ENCODE measurements at places on chromosomes 3 and 15.

- DNase-seq, result no peak
Observed at GRCh38 chr3:64824394-64824909, 136.7 kb upstream of the ADAMTS9 start.

DNA sequence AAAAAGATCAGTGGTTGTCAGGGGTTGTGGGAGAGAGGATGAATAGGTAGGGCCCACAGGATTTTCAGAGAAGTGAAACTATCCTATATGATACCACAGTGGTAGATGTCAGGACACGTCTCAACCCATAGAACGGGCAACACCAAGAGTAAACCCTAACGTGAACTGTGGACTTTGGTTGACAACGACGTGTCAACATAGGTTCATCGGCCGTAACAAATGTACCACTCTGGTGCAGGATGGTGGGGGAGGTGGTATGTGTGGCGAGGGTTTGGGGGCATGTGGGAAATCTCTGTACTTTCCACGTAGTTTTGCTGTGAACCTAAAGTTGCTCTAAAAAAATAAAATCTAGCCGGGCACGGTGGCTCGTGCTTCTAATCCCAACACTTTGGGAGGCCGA lies 13.0 kb upstream of the PIGZ start:
- no peak for DNase-seq

- no peak for DNase-seq
Observed at GRCh38 chr15:69496001-69496400, 43.4 kb downstream of the RPLP1 start.

- DNase-seq, result no peak
Observed at GRCh38 chr3:138949445-138950005, 2.5 kb downstream of the FOXL2NB start.

- DNase-seq, result peak; percentile 34
Observed at GRCh38 chr3:66693461-66694031, 192.7 kb upstream of the LRIG1 start.

DNA sequence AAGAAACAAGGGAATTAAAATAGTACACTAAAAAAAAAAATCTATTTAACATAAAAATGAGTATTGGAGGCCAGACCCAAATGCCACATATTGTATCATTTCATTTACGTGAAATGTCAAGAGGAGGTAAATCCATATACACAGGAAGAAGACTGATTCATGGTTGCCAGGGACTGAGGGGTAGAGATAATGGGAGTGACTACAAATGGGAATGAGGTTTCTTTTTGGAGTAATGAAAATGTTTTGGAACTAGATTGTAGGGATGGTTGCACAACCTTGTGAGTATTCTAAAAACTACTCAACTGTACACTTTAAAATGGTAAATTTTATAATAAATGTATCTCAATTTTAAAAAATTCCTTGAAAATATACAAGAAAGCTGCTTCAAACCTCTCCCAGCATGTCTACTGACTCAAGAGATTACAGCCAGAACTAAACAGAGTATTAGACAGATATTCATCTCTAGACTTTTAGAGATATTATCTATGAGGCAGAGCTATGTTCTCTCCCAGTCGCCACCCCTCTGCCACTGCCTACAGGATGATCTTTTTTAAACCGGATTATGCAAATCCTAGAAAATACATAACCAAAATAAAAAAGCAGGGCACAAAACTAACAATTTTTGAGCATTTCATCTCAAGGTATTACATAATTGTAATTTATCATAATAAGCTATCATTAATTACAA lies 6.2 kb downstream of the HLTF start:
- DNase-seq, result no peak

DNA sequence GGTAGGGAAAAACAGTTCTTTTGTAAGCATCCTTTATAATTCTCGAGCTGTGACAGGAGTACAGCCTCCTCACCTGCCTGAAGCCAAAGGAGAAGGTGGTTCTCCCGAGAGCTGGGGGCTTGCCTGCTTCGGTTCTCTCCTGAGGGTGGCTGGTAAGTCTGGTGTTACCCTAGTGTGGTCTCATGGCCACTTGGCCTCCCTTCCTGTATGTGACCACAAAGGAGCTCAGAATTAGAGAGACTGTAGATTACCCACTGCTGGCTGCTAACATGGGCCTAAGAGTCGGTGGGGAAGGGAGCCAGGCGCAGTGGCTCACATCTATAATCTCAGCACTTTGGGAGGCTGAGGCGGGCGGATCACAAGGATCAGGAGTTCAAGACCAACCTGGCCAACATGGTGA lies 12.6 kb downstream of the PDHB start:
- no peak for DNase-seq

GRCh38 chr3:54931182-54931581 lies 3.3 kb upstream of the LRTM1 start:
- peak; percentile 63 for DNase-seq

DNA sequence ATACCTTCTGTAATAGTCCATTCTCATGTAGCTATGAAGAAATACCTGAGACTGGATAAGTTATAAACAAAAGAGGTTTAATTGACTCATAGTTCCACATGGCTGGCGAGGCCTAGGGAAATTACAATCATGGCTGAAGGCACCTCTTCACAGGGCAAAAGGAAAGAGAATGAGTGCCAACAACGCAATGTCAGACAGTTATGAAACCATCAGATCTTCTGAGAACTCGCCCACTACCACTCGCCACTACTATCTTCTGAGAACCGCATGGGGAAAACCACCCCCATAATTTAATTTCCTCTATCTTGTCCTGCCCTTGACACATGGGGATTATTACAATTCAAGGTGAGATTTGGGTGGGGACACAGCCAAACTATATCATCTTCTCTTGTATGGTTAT lies 406.8 kb upstream of the CBLB start:
- no peak for DNase-seq

GRCh38 chr15:77186594-77187011 lies 115.7 kb upstream of the TSPAN3 start:
- DNase-seq, result no peak

DNA sequence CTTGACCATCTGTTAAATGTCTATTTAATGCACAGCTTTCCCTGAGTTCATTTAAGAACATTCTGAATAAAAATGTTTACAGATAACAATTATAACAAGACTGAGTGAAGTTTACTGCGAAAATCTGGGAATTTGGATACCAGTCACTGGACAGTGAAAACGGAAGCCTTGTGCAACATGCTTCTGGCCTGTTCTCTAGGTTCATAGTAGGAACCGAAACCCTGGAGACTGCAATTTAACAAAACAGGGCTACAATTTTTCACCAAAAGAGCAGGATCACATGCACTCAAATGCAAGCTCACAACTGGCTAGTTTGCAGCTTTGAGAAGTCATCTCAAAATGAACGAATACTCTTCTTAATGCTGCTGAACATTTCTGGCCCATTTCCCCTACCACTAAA lies 435.9 kb downstream of the NR2F2 start:
- no peak for DNase-seq

DNA sequence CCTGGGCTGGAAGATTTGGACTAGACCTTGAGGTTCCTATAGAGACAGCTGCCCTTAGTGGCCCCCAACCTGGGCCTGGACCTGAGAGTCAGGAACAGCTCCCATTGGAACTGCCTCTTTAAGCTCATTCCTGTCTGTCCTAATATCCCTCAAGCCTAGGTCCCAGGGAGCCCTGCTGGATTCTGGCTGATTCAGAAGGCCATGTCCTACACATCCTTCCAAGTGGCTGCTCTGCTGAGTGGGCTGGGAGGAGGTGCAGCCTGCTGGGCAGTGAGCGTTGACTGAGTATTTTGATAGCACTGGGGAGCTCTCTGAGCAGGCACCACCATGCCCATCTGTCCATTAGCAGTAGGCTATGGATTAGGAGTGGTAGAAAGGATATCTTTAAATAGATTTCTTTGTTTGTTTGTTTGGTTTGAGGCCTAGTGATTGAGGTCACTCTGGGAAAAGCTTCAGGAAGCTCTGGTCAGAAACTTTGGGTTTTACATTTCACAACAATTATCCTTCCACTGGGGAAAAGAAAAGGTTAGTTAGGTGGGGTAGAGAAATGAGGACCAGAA lies 54.6 kb upstream of the ATOSA start:
- no peak for DNase-seq

- no peak for DNase-seq
Observed at GRCh38 chr15:41689834-41690233, 29.6 kb downstream of the MGA start.

DNA sequence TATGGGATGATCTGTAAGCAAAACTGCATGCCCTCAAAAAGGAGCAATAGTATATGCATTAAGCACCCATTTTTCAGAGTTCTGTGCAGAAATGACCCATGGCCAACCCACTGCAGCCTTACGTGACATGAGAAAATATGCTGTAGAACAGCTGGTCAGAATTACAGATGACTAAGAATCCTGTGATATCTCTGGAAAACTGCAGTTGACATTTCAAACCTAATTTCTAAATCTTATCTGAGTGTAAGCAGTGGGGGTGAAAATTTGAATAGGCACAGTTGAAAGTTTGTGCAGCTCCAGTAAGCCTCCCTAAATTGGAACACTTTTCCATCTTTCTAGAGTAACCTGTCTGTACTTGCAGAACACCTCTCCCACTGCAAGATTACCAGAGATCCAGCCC lies 28.7 kb upstream of the COL6A6 start:
- DNase-seq, result no peak

- DNase-seq, result no peak
Observed at GRCh38 chr15:24877174-24877573, 77.6 kb upstream of the SNRPN start.

- DNase-seq, result no peak
Observed at GRCh38 chr3:132488151-132488550, 70.8 kb downstream of the DNAJC13 start.

DNA sequence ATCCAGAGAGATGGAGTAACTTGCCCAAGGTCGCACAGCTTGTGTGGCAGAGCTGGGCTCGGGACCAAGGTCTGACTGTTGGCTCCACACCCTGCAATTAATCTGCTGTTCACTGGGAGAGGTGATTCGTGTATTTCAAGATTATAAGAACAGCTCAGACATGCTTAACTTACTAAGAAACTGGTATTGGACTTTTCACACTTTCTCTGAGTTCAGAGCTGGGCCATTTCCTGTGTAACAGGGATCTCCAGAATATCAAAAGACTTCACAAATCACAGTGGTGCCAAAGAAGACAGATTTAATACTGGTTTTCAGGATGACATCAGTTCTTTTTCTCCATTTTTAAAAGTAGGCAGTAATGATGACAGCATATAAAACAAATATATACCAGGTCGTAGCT lies 156.8 kb upstream of the UBE2E1 start:
- DNase-seq, result no peak

DNA sequence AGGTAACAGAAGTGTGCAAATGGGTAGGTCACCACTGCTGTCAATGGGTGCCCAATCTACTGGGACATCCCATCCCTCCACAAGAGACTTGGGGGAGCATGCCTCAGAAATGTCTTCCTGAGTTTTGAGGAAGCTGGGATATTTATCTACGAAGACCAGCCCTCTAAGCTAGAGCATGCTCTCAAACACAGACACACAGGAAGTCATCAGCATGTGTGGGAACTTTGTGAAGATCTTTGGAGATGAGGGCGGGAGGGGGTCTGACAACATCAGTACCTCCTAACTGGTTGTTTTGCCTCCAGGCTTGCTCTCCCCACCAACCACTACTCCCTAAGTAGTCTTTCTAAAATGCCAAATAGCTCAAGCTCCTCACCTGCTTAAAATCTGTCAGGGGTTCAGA lies 3.5 kb upstream of the MEF2A start:
- no peak for DNase-seq

GRCh38 chr3:22244761-22245521 lies 493.9 kb upstream of the ZNF385D start:
- DNase-seq, result no peak

DNA sequence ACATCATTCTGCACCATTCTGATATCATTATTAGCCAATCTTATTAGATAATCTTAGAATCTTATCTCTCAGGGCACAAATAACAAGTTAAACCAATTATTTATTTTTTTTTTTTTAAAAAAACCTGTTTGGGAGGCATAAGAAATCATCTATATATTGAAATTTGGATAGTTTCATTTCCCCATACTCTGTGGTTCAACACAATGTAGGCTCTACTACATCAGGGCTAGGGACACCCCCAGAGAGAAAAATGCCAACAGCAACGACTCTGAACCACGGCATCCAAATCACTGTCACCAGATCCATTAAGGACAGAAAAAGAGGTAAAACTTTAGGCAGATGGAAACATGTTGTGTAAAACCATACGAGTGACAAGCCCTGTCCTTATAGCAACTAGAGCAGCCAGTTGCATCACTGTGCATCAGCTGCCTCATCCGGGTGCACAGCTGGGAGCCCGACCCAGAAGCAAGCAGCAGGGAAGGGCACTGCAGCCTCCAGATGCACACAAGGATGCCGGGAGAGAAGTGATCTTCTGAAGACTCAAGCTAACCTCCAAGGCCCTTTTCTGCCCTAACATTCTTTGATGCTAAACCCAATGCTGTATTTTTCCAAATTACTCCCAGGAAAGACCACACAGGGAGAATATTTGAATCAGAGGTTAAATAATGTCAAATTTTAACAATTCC lies 381.1 kb downstream of the CTNNB1 start:
- DNase-seq, result no peak

DNA sequence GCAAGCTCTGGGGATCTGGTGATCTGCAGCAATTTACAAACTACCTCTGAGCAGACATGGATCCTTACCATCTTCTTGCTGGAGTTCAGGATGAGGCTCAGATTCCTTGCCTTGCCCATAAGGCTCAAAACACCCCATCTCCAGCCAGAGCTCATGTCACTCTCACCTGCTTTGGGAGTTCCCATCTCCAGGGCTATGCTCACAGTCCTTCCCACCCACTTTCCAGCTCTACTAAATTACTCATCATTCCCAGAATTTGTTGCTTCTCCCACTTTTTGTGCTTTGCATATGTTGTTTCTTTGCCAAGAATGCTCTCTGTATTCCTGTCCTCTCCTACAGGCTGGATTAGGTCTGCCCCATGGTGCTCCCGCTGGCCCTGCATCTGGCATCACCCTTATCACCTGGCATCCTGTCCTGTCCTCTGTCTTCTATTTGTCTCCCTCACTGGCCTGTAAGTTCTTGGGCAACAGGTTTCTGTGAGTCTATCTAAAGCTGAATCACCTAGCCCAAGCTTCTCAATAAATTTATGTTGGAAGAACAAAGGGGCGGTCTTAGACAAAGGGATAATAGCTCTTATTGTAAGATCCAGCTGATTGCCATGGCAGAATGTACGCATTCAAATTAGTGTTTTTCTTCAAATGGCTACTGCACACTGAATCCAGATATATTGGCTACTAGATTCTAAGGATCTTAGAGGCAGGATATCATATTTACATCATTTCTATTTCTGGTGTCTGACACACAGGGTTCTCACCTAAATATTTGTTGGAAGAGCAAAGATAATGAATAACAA lies 179.2 kb downstream of the CLSTN2 start:
- no peak for DNase-seq

GRCh38 chr3:188860147-188860546 lies 311.6 kb upstream of the TPRG1 start:
- no peak for DNase-seq

GRCh38 chr15:71332431-71333004 lies 217.2 kb downstream of the THSD4 start:
- DNase-seq, result no peak

DNA sequence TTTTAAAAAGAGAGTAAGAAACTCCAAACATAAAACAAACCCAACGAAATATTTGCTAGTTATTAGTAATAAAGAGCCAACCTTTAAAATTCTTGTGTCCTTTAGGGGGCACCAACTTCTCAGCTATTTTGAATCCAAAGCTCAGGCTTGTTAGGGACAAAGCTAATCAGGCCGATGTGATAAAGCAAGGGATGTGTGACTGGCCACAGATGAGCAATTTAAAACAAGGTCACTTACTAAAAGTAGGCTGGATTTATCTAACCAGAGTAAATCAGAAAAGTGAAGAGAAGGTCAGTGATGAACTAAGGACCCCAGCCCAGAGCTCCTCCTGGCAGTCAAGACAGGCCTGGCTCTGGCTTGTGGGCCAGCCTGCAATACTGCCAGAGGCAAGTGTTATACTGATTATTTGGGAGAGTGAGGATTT lies 108.5 kb downstream of the CYP19A1 start:
- DNase-seq, result no peak

Data from posterior cingulate gyrus (tissue), 11 donors.